ENCODE measurements at places on chromosomes 7 and 10.

DNA sequence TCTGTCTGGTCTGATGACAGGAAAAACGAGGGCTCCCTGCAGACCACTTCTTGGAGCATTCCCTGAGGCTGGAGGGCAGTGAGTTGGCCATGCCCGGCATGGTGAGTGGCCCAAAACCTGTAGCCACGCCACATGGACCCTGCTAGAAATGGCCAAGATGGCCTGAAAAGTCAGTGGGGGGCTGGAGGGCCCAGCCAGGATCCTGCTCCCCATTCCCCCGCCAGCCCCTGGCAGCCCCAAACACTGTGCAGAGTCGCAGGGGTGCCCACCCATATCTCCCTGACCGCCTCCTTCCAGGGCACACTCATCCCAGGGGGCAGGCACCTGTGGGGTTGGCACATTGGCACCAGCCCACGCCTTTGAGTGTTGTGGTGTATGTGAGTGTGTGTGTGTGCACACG is 18.7 kb upstream of the PPP2R2D start:
- DNase-seq = no peak

GRCh38 chr10:75424571-75424970 is 6.9 kb upstream of the LRMDA start:
- DNase-seq = no peak

DNA sequence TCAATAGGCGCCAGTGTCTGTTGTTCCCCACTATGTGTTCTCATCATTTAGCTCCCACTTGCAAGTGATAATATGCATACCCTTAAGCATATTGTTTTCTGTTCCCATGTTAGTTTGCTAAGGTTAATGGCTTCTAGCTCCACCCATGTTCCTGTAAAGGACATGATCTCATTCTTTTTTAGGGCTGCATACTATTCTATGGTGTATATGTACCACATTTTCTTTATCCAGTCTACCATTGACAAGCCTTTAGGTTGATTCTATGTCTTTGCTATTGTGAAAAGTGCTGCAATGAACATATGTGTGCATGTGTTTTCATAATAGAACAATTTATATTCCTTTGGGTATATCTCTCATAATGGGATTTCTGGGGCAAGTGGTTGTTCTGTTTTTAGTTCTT is 77.8 kb upstream of the PLXDC2 start:
- no peak for DNase-seq

DNA sequence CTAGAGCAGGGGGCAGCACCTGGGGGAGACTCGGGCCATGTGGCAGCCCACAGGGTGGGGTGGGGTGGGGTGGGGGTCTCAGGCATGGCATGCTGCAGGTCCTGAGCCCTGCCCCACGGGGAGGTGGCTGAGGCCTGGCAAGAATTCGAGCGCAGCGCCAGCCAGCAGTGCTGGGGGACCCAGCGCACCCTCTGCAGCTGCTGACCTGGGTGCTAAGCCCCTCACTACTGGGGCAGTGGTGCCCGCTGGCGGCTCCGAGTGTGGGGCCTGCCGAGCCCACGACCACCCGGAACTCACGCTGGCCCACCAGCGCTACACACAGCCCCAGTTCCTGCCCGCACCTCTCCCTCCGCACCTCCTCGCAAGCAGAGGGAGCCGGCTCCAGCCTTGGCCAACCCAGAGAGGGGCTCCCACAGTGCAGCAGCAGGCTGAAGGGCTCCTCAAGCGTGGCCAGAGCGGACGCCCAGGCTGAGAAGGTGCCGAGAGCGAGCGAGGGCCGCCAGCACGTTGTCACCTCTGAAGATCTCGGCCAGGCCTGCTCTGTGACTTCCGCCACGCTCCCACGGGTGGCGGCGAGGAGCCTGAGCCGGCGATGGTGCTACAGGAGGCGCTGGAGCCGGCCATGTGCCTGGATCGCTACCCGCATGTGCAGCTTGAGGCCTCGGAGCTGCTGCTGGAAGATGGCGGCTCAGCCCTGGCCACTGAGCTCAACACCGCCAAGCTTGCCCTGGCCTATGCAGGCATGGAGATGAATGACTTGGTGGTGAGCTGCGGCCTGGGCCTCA is 145.1 kb upstream of the C7orf33 start:
- DNase-seq = no peak

GRCh38 chr10:63265222-63265617 is 132.1 kb downstream of the NRBF2 start:
- peak; percentile 44 for DNase-seq

DNA sequence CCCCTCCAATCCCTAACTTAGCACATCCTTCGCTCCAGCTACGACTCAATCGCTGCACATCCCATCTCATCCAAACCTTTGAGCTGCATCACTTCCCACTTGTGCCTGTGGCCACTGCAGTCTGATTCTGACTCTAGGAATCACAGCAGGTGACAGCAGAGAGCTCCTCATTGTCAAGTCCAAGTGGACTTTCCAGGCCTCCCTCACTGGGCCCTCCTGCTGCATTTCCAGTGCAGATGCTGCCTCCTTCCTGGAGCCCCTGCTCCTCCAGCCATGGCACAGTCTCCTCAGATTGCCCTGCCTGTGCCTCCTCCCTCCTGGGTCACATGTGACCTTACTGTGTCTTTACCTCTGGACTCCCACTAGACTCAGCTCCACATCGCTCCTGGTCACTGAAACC is 157.3 kb downstream of the USP6NL start:
- DNase-seq = no peak

- DNase-seq = no peak
These were observed 113.3 kb downstream of the TCF7L2 start for GRCh38 chr10:113063043-113063967.

GRCh38 chr7:132379292-132379691 is 197.0 kb downstream of the PLXNA4 start:
- DNase-seq = no peak

- no peak for DNase-seq
These were observed 98.8 kb downstream of the PFKFB3 start for GRCh38 chr10:6301488-6302075.

DNA sequence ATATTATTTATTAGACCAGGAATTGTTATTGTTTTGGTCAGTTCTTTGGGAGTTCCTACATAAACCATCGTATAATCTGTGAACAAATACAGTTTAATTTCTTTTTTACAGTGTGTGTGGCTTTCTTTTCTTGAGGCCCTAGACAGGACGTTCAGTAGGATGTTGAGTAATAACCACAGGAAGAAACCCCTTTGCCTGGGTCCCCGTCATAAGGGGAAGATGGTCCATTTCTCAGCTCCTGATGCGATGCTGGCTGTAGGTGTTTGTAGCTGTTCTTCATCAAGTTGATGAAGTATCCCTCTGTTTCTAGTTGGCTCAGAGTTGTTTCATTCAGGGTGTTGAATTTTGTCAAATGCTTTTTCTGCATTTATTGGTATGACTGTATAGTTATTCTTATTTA is 219.7 kb upstream of the ADARB2 start:
- no peak for DNase-seq

DNA sequence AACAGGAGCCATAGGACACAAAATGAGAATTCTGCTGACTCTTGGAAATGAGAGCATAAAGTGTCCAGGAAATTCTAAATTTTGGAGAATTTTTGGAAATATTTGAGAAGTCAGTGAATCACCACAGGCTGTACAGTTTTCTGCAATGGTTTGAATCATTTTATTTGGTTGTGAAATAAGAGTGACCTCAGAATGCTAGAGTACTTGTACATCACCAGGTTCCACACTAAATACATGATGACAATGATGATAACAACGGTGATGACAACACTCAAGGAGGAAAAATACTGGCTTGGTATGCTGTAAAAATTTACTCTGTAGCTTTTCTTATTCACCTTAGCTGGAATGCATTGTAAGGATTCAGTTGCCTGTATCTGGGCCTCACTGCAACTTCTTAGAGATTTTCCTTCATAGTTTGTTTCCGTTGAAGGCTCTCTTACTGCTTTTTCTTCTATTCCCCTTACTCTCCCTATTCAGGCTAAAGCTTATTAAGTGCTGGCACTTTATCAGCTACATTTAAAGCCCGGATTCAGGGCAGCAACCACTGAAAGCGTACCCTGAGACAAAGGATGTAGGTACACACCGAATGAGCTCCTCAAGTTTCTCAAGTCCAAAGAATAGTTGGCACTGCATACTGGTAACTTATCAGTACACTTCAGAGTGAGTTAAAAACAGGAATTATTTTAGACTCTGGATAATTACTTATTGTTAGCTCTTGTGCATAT is 30.2 kb upstream of the NME8 start:
- DNase-seq = no peak

Measured in HepG2 (cell line).